NCI-H1417 treated with DMSO at 0.1 percent for 48 hours (cell line): ENCODE measurements at places on chromosomes 16 and 17.

GRCh38 chr16:30094541-30095165 lies 1.4 kb downstream of the YPEL3 start:
- DNase-seq, result no peak

DNA sequence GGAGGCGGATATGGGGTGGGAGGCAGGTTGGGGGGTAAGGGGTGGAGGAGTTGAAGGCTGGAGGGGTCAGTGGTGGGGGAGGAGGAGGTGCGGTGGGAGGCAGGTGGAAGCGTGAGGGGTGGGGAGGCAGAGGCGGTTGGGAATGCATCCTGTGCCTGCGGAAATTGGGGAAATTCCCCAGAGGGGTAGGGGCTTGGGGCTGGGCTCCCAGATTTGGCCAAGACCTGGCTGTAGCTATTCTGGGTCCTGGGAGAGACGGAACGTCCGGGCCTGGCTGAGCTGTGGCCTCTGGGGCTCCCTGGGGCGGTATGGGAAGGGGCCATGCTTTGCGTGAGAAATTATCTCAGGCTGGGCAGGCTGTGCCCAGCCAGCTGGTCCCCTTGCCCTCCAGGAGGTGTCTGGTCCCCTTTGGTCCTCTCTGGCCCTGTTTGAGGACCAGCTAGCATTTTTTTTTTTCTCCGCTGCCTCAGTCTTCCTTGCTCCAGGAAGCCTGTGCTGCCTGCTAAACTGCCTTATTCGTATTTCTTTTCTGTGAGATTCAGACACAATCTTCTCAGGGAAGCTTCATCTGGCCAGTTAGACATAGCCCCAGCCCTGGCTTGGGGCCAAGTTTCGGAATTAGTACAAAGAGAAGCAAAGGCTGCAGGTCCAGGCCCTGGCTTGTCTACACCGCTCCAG lies 7.3 kb upstream of the TRPV2 start:
- no peak for DNase-seq

GRCh38 chr17:49901460-49902331 lies 53.8 kb upstream of the TAC4 start:
- no peak for DNase-seq

GRCh38 chr16:28013392-28013791 lies 50.1 kb downstream of the GSG1L start:
- no peak for DNase-seq

DNA sequence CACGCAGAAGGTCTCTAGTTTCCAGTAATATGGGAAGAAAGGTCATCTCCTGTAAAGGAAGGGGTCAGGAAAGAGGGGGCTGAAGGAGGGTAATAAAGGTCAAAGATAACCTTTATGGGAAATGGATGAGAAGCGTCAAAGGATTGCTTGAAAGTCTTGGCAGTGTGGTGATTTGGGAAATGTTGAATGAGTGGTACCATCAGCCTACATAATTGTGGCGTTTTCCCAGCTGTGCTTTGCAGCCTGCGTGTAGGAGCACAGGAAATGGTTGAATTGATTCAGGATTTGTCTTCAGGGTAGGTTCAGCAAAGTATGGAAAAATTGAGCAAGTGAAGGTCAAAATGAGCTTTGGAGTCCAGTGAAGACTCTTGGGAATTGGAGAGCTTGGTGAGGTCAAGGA lies 115.8 kb upstream of the NOL11 start:
- no peak for DNase-seq

- DNase-seq, result no peak
Observed at GRCh38 chr17:82010575-82011525, 11.8 kb downstream of the CENPX start.

DNA sequence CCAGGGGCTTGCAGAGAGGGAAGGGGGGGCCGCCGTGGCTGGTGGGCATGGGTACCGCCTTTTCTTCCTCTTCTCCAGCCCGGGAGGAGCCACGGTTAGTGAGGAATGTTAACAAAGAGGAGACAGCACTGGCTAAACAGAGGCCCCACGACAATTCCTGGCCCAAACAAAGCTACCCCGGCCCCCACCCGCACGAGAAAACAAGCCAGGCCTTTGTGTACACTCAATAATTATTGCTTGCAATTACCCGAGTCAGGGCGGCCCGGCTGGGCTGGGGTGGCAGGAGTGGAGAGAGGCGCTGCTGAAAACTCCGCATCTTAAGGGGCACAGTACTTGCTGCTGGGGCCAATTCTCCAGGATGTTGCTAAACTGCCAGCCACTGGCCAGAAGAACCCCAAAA lies 56.4 kb downstream of the IRX5 start:
- DNase-seq, result no peak

GRCh38 chr16:964356-965035 lies 6.3 kb downstream of the LMF1 start:
- DNase-seq, result no peak

GRCh38 chr16:11319529-11320146 lies 25.6 kb upstream of the RMI2 start:
- DNase-seq, result no peak

DNA sequence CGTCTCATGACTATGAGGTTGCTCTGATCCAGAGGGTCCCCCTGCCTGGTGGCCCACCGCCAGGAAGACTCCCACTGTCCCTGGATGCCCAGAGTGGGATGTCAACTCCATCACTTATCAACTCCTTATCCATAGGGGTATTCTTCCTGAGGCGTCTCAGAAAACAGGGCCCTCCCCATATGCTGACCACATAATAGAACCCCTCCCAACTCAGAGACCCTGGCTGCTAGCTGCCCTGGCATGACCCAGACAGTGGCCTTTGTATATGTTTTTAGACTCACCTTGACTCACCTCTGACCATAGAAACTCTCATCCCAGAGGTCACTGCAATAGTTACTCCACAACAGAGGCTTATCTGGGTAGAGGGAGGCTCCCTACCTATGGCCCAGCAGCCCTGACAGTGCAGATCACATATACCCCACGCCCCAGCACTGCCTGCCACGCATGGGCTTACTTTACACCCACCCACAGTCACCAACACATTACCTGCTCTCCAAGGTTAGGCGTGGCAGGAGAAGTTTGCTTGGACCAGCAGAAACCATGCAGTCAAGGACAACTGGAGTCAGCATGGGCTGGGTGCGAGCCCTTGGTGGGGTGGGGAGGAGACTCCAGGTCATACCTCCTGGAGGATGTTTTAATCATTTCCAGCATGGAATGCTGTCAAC lies 2.3 kb upstream of the G6PC1 start:
- DNase-seq, result no peak

- no peak for DNase-seq
Observed at GRCh38 chr16:71367241-71367976, 8.9 kb downstream of the CALB2 start.

DNA sequence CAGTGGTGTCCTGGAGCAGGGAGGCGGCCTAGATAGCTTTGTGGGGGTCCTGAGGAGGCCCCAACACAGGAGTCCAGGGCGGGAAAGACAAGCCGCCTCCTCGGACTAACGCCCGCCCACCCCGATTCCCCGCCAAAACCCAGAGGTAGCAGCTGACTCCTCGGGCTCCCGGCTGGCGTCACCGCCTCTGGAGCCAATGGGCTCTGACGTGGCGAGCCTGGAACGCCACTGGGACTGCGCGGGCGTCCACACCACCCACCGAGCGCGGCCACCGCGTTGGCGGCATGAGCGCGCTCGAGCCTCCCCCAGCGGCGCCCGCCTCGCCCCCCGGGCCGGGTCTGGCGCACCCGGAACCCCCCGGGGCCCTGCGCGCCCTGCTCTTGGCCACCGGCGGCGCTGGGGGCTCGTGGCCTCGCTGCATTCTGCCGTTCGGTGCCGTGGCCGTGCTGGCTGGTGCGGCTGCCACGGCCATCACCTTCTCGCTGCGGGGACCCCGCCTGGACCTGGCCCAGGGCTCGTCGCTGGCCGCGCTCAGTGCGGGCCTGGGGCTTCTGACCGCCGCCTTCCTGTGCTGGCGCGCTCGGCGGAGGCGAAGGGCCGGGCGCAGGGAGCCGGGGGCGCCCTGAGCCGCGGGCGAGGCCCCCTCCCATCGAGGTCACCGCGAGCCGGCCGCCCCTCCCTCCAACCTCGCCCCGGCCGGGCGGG lies 3.4 kb upstream of the NTN3 start:
- peak; percentile 15 for DNase-seq

GRCh38 chr16:54447576-54448440 lies 161.2 kb upstream of the IRX3 start:
- DNase-seq, result no peak

GRCh38 chr17:79645022-79645776 lies 34.3 kb upstream of the RBFOX3 start:
- no peak for DNase-seq

- no peak for DNase-seq
Observed at GRCh38 chr16:56617212-56618085, 8.1 kb upstream of the MT1E start.

GRCh38 chr17:32586666-32587065 lies 99.9 kb downstream of the CDK5R1 start:
- DNase-seq, result no peak

- DNase-seq, result no peak
Observed at GRCh38 chr17:39626171-39627046, at the start of gene PPP1R1B. TSS of gene PPP1R1B (plus strand) at chr17:39626952. CDS start at chr17:39627393, 441 bp downstream.

DNA sequence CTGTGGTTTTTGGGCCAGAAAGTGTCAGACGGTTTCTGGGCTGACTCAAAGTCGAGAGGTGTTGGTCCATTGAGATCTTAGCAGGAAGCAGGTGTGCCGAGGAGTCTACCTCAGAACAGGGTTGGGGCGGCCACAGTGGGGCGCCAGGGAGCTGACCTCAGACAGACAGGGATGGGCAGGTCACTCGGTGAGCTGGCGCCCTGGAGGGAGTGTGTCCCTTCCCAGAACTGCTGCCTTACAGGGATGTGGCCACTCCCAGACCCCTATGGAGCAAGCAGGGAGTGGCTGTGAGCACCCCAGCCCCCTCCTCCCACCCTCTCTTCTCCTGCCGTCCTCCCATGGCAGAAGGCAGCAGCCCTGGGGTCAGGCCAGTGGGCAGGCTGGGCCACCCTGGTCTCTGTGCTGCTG lies 14.0 kb upstream of the DPEP1 start:
- DNase-seq, result no peak

DNA sequence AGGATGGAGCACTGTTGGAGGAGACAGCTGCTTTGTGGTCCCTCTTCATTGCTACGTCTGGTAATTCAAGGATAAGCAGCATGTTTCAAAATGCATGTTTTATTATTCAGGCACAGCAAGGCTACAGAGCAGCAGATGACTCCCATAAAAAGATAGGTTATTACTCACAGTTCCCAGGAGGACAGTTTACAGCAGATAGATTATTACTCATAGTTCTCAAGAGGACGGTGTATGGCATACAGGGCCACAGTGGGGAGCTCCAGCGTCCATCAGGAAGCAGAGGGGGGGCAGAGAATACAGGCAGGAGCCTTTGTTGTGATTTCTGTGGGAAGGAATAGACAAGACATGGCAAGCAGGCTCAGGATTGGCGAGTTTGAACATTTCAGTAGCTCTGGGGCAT lies 72.9 kb downstream of the DNAH9 start:
- no peak for DNase-seq

DNA sequence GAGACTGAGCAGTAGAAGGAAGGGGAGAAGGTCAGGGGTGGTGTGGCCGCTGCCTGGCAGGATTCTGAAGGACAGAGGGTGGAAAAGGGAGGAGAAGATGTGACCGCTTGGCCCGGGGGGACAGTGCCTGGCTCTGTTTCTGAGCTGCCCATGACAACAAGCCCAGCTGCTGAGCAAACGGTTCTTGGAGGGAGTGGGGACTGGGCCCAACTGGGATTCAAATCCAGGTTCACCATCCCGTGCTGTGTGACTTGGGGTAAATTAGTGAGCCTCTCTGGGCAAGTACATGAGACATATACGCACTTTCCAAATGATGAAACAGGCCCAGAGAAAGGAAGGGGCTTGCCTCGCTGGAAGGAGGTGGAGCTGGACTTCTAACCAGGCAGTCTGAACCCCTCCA lies 23.3 kb downstream of the SEC14L5 start:
- no peak for DNase-seq

GRCh38 chr16:46730801-46731690 lies 17.1 kb downstream of the MYLK3 start:
- DNase-seq, result no peak

- no peak for DNase-seq
Observed at GRCh38 chr16:27347930-27348685, 34.3 kb downstream of the IL4R start.

- no peak for DNase-seq
Observed at GRCh38 chr16:66800856-66801255, 528 bp downstream of the TERB1 start.

- DNase-seq, result no peak
Observed at GRCh38 chr17:4944554-4945175, 3.7 kb downstream of the PFN1 start.

- no peak for DNase-seq
Observed at GRCh38 chr17:32697728-32698625, 178.9 kb downstream of the MYO1D start.

- no peak for DNase-seq
Observed at GRCh38 chr16:16915771-16916170, 536.8 kb downstream of the NPIPA7 start.

DNA sequence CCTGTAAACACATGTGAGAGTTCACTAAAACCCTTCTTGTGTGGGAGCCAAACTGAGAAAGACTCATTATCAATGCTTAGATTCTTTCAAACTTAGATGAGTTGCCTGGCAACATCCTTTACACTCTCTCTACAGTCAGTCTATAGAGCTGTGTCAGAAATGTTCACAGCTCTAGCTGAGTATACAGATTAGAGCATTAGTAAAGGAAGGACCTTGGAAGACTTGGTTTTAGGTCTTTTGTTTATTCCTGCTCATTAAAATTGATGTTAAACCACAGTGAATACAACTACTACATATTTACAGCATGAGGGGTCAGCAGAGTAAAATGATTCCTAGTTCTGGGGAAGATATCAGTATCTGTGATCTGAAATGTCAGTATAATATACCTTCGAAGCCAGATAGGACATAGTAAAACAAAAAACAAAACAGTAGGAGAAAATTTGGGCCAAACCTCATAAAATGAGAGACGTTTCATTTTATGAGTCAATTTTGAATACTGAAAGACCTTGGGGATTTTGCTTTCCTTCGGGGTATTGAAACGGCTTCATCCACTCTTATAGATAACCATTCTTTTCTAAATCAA lies 186.0 kb downstream of the TANC2 start:
- no peak for DNase-seq

GRCh38 chr17:75843577-75844529 lies at the start of gene UNC13D:
TSS of gene UNC13D (minus strand) at chr17:75844404. CDS start at chr17:75844337, 67 bp downstream.
- no peak for DNase-seq

DNA sequence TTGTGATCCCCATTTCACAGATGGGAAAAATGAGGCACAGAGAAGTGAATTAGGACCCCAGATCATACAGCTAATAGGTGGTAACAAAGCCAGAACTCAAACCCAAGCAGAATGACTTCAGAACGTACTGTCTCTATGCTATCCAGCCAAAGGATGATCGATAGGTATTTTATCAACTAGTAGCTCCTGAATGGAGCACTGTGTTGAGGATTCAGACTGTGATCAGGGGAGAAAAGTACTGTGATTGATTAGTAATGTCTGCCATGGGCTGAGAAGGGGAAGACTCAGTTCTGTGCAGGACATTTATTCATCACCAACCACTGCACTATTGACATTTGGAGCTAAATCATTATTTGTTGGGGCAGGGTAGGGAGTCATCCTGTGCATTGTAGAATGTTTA lies 38.7 kb downstream of the CACNG4 start:
- no peak for DNase-seq
